NCI-H510A (cell line): ENCODE measurements at places on chromosomes 12 and 14.

- DNase-seq = no peak
These were observed 399.0 kb downstream of the NAV3 start for GRCh38 chr12:78229591-78230101.

GRCh38 chr12:25500651-25501050, 52.4 kb downstream of the LMNTD1 start:
- DNase-seq = no peak

DNA sequence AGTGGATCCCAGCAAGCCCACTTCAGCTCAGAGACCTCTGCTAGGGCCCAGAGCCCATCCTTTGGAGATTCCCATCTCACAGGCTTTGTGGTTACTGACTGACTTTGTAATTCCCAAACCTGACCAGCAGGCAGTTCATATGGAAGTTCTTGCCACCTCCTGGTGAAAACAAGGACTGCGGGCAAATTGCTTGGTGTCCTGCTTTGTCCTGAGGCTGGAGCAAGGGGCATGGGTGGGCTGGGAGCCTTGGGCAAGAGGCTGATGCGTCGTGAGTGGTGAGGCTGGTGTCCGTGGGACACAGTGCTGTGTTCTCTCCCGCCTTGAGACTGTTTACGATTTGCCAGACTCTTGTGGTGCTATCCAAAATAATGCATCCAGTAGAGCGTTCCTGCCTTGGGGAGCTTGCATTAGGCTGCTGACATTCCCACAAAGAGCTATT, 91.0 kb downstream of the LRRC74A start:
- peak; percentile 58 for DNase-seq

GRCh38 chr12:13128291-13128965, 25.0 kb upstream of the GSG1 start:
- no peak for DNase-seq

DNA sequence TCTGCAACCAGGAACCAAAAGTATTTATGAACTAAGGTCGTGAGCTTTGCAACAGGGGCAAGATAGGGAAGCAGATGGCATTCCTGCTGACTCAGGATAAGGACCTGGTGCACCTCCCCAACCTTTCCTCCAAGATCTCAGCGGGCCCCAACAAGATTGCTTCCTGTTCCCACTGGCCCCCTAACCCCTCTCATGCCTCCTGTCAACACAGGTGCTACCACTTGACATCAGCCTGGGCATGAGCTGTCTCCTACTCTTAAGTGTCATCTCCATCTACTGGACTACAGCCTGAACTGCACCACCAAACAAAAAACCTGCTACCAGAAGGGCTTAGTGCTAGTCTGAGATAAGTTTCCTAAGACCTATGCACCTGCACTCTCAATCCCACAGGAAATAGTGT, 32.7 kb downstream of the MED6 start:
- peak; percentile 28 for DNase-seq

- DNase-seq = no peak
These were observed 150.9 kb downstream of the EMP1 start for GRCh38 chr12:13347241-13348043.

- no peak for DNase-seq
These were observed 272.6 kb downstream of the FOXG1 start for GRCh38 chr14:29039171-29039570.

GRCh38 chr12:48972213-48972951, 847 bp upstream of the WNT10B start:
- no peak for DNase-seq

DNA sequence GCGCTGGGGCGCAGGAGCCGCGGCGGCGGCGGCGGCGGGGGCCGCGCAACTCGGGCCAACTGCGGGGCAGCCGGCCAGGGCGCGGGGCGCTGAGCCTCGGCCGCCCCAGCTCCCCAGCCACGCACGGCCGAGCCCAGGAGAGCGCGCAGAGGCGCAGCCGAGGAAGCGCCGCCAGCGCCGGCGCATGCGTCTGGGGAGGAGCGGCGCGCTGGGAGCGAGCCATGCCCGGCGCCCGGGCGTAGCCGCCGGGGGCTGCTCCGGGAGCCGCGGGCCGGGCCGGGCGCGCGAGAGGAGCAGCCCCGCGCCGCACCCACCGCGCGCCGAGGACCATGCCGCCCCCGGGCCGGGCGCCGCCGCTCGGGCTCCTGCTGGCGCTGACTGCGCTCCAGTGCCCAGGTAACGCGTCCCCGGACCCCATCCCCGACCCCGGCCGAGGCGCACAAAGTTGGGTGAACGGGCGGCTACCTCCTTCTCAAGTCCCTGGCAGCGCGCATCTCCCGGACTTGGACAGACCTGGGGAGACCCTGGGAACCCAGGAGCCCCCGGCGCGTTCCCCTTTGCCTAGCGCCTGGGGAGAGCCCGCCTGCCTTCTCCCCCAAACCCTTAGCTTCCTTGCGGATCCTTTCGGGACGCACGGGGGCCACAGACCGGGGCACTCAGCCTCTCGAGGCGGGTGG, 121.4 kb downstream of the AACS start:
- DNase-seq = peak; percentile 48
